ENCODE measurements at places on chromosomes 2 and 18.
A peak's percentile ranks its signal among the peaks of the same experiment; 100 is the strongest.

GRCh38 chr2:168604252-168604651 lies 148.2 kb downstream of the CERS6 start:
- DNase-seq, result no peak

DNA sequence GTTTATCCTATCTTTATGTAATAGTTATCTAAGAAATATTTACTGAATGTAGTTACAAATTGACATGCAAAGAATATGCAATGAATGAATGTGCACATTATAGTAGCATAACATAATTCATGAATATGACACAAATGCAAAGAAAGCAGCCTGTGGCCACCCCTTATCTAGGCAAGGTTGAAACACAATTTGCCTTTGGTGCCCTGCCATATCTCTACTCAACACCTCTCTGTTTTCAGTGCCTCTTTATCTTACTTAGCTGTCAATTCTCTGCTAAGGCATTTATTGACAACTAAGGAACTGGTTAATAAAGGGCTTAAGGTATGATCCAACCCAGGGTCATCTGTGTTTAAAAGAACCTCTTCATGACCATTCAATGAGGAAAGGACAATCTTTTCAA lies 18.9 kb downstream of the REV1 start:
- no peak for DNase-seq

GRCh38 chr2:84963692-84964405 lies 7.1 kb upstream of the KCMF1 start:
- no peak for DNase-seq

- DNase-seq, result no peak
Observed at GRCh38 chr2:236472720-236473495, 96.7 kb upstream of the ACKR3 start.

GRCh38 chr2:149924028-149924427 lies 336.5 kb upstream of the MMADHC start:
- no peak for DNase-seq

DNA sequence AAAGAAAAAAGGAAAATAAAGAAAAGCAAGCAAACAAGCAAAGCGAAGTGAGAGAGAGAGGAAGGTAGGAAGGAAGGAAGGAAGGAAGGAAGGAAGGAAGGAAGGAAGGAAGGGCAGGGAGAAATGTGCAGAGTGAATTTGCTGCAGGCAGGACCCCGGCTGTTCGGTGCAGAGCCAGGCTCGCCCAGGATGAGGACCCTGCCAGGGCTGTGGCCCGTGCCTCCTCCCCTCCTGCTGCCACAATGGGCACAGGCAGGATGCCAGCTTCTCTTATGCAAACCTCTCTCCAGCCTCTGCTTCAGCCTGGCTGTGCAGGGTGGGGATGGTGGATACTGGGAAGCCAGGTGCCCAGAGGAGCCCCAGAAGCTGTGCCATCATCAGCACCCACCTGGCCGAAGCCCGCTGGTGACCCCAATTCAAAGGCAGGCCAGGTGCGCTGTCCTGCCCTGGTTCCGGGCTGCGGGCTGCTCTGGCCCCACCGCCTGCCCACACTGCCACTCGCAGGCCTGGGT lies 3.2 kb downstream of the GPR17 start:
- peak; percentile 41 for DNase-seq

- DNase-seq, result no peak
Observed at GRCh38 chr2:215969131-215969841, 44.1 kb downstream of the MREG start.

DNA sequence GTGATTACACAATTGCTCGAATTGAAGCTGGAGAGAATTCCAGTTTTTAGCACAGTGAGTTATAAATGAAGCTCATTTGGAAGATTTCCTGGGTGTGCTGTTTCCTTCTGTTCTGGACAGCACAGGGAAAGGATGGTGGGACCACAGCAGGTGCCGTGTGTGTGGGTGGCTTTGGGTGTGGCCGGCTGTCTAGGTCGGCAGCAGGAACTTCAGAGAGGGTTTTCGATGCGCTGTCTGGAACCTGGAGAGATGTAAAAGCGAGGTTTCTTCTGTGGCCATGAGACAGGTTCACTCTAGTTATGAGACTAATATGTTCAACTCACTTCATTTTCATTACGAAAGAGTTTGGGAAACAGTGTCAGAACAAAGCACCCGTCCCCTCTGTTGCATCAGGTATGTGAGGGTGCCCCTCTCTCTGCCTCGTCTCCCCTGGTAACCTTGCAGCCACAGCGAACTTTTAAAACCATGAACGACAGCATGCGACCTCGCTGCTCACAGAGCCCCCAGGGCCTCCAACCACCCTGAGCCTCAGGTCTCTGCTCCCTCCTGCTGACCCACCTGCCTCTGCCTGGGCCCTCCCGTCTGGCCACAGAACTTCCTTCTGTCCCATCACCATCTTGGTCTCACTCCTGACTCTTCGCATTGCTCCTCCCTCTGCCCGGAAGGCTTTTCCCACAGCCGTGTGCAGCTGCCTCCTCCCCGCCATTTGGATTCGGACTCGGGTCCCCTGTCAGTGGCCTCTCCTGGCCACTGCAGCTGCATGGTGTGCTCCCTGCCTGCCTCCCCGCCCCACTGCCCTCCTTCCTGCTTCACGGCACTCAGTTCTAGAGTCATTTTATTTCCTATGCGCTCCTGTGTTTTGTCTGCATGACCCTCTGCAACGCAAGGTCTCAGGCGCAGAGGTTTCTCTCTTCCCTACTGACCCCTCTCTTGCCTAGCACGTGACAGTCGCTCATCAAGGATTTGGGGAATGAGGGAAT lies 151.2 kb downstream of the NDUFA10 start:
- no peak for DNase-seq

GRCh38 chr2:68237404-68237803 lies 14.9 kb downstream of the PPP3R1 start:
- no peak for DNase-seq

DNA sequence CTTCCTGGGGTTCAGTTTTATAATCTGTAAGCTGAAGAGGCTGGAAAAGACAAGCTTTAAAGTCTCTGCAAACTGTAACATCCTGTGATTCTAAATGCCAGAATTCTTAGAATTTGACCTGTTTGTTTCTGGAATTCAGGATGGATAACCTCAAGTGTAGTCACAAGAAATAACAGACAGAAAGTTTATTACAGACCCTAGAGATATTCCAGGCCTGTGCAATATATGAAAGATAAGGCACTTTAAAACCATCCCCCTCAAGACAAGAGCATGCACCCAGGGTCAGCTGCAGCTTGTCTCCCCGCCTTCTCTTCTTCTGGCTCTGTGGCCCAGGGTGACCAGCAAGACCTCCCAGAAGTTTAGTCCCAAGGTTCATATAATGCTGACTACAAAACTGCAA lies 298.7 kb upstream of the ACVR2A start:
- DNase-seq, result no peak

- no peak for DNase-seq
Observed at GRCh38 chr2:34901739-34902138, 1302.6 kb upstream of the FAM98A start.

DNA sequence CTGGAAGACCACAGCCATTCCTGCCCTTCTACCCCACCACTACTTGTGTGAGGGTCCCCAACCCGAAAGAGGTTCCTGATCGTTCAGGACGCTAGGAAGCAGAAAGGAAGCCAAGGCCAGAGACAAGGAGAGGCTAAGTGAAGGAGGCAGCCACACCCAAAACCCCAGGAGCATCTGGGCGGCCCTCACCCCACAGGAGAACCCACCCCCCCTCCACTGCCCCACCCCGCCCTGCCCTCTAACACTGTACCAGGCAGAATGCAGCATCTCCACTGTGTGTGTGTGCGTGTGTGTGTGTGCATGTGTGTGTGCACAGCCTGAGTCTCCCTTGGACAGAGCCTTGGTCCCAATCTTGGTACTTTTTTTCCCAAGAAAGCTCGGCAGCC lies 207.5 kb upstream of the HAAO start:
- DNase-seq, result no peak

GRCh38 chr2:230868161-230868946 lies 3.6 kb downstream of the ITM2C start:
- no peak for DNase-seq

GRCh38 chr2:236745420-236746210 lies 176.0 kb downstream of the ACKR3 start:
- DNase-seq, result no peak

- no peak for DNase-seq
Observed at GRCh38 chr2:189013671-189014448, 39.7 kb downstream of the COL3A1 start.

GRCh38 chr2:174663550-174663949 lies 65.9 kb upstream of the WIPF1 start:
- DNase-seq, result no peak

DNA sequence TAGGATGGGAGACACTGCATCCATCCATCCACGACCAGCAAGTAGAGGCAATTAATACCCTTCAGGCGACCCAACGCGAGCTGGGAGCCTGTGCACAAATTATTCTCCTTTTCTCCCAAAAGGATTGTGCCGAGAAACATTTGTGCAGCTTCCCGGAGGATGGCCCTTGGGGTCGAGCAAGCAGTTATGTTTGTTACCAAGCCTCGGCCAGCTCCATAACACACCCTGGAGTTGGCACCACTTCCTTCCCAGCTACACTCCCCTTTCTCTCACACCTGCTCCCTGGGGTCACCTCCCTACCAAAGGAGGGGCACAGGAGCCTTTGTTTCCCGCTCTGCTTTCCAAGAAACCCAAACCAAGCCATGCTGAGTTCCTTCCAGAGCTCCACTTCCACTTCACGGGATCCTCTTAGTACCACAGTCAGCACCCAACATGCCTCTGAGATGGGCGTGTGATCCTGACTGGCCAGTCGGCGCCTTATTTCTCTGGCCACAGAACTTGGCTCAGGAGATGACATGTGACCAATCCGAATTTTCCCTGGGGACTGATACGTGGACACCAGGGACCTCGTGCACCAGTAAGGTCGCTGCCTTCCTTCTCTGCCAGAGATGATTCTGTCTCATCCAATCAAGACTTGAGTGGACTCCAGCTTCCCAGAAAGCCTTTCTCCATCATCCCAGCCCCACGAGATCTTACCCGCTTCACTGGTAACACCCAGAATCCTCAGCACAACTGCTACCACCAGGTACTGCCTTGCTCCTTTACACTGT lies 28.5 kb downstream of the GPR55 start:
- no peak for DNase-seq

DNA sequence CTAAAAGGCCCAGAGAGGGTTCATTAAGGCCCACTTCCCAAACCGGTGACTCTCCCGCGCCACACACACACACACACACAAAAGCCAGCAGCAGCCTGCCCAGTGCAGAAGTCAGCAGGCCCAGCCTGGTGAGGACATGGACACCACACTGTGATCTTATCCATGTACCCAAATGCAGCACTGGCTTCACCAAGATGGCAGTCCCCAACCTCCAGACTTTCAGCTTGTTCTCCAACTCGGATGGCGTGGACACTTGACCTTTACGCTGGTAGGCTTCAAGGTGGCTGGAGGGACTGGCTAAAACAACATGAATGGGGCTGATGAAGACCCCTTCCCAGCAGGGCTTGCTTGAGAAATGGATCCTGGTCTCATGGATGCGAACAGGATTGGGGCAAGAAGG lies 50.4 kb downstream of the TNS1 start:
- DNase-seq, result no peak

DNA sequence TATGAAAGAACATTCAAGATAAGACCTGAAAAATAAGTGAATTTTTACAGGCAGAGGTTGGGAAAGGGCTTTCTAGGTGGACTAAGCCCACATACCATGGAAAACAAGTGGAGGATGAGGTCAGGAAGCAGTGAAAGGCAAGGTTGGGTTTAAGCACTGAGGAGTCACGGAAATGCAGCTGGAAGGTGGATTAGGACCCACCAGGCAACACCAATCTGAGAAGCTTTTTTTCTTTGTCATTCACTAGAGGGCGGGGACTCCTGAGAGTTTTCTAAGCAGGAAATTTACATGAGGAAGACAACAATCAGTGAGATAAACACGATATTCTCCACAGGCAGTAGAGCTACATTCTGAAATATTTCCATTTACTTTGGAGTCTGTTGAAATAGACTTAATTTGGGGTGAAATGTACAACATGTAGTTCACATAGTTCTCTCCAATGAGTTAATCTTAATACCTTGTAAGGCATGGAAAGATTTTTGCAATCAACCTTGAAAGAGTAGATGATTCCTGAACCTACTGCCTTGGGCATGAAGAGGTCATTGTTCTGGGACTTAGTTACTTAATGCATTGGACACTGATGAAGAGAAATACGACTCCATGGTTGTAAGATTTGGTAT lies 40.7 kb downstream of the VIT start:
- DNase-seq, result no peak

- no peak for DNase-seq
Observed at GRCh38 chr2:59250307-59250677, 1009.2 kb upstream of the FANCL start.

DNA sequence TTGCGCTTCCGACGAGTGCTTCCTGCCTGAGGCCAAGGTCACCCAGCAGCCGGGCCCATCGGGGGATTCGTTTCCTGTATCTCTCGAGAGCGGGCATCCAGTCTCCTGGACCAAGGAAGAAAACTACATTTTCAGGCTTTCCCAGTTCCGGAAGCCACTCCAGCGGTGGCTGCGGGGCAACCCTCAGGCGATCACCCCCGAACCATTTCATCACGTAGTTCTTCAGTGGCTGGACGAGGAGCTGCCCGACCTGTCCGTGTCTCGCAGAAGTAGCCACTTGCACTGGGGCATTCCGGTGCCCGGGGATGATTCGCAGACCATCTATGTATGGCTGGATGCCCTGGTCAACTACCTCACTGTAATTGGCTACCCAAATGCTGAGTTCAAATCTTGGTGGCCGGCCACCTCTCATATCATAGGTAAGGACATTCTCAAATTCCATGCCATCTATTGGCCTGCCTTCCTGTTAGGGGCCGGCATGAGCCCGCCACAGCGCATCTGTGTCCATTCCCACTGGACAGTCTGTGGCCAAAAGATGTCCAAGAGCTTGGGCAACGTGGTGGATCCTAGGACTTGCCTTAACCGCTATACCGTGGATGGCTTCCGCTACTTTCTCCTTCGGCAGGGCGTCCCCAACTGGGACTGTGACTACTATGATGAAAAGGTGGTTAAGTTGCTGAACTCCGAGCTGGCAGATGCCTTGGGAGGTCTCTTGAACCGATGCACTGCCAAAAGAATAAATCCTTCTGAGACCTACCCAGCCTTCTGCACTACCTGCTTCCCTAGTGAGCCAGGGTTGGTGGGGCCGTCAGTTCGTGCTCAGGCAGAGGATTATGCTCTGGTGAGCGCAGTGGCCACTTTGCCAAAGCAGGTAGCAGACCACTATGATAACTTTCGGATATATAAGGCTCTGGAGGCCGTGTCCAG lies 1.0 kb downstream of the MARS2 start:
- DNase-seq, result peak; percentile 39

- no peak for DNase-seq
Observed at GRCh38 chr18:7987284-7987976, 420.3 kb downstream of the PTPRM start.

GRCh38 chr2:120779781-120780283 lies 44.2 kb downstream of the GLI2 start:
- DNase-seq, result peak; percentile 33

DNA sequence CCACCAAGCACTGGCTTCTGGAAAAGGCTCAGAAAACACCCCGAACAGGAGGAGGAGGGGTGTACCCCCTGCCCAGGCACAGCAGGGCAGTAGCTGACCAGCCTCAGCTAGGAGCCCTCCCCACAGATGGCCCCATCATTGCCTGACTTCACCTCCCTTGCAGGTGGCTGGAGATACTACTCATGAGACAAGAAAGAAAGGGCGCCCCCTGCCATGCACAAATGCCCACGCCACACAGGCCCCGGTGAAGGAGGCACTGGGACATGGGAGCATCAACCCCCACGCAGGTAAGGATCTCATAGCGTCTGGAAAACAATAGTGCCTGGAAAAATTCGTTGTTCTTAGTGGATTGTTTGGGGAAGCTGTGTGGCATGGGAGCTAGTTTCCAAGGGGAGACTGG lies 240.6 kb downstream of the TFCP2L1 start:
- no peak for DNase-seq

GRCh38 chr2:11592671-11593574 lies 59.1 kb downstream of the GREB1 start:
- no peak for DNase-seq

GRCh38 chr2:201116115-201116958 lies at the start of gene CFLAR:
TSS of gene CFLAR (plus strand) at chr2:201116164. CDS start at chr2:201129866, 13,702 bp downstream.
- peak; percentile 82 for DNase-seq

Data from right cardiac atrium (tissue), 5 donors.